Stimulated activated naive CD8-positive, alpha-beta T cell treated with anti-CD3 and anti-CD28 coated beads, Interleukin-15, Interleukin-2, amounts not matched to agents 100 U/mL and 50 U/mL, for 24 hours (primary cell): ENCODE measurements at places on chromosomes 6 and 20.

GRCh38 chr20:40648210-40649072 lies 40.6 kb downstream of the MAFB start:
- no peak for DNase-seq

DNA sequence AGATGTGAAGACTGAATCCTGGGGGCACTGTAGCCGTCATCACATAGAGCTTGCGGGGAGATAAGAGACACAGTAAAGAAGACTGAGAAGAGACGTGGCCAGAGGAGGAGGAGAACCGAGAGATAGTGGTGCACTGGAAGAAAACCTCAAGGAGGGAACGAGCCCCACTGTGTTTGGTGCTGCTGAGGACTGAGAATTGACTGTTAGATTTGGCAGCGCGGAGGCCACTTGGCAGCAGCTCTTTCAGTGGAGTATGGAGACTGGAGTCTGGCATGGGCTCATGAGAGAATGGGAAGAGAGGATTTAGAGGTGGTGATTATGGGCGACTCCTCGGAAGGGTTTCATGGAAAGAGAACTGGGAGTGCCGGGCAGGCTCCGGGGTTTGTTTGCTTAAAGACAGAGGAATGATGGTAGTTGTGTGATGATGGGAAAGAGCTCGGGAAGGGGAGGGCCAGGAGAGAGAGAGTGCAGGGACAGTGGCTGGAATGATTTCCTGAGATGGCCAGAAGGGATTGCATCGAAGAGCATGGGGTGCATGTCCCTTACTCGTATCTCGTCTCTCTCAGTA lies 18.0 kb downstream of the CDYL start:
- no peak for DNase-seq

DNA sequence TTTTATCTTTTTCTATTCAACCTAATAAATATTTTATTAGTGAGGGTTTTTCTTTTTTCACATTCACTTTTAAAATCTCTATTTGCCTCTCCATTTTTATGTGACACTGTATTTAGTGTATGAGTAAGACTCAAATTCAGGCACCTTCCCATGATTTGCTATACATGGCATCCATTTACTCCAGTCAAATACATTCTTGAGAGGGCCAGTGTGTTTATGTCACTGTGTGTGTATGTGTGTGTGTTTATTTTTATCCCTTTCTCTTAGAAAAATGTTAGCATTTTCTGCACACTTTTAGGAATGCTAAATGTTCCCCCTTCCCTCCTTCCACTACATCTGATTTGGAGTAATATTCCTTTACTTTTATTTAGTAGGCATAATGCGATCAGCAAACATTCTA lies 290.0 kb downstream of the PACRG start:
- DNase-seq, result no peak

DNA sequence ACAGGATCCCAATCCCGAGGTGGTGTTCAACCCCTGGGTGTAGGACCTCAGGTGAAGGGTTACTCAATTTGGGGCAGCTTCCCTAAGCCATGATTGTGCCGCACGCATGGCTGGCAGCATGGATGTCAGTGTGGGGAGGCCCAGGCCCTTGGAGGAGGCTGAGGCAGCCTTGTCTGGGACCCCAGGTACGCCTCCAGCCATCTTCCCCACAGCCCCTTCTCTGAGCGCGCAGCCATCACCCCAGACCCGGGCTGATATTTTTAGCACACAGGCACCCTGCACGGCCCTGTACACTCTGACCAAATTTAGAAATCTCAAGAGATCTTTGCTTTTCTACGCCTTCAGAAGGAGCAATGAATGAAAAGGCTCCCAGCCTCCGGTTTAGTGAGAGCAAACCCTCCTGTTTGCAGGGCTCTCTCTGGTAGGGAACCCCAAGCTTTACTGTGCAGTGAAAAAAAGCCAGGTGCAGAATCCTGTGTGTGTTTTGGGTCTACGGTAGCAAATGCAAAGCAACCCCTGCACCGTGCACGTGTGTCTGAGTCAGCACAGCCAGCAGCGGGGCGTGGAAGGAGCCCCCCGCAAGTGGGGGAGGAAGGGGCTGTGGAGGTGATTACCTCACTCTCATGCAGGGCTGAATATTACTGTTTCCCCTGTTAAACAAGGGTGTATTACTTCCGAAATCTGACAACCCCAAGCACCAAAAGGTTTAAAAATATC lies 44.3 kb downstream of the CTCFL start:
- DNase-seq, result peak; percentile 46

GRCh38 chr6:21692721-21693120 lies 99.2 kb downstream of the SOX4 start:
- no peak for DNase-seq

- DNase-seq, result no peak
Measured at GRCh38 chr20:18728870-18729224, 84.7 kb upstream of the SCP2D1 start.

- peak; percentile 8 for DNase-seq
Measured at GRCh38 chr20:4227085-4227821, 211.9 kb upstream of the RNF24 start.

DNA sequence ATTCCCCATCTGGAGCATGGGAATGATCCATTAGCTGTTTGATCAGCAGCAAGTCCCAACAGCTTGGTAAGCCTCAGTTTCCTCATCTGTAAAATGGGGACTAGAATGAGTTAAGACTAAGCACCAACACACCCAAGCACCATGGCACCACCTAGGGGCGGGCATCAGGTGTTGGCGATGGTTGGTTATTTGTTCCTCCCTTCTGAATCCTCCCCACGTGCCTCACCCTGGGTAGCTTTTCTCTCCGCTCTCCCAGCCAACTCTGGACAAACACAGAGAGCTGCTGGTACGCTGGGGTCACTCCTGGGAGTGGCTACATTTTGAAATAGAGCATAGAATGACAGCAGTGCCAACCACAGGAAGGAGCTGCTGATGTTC lies 13.3 kb upstream of the ITPR3 start:
- DNase-seq, result peak; percentile 50

DNA sequence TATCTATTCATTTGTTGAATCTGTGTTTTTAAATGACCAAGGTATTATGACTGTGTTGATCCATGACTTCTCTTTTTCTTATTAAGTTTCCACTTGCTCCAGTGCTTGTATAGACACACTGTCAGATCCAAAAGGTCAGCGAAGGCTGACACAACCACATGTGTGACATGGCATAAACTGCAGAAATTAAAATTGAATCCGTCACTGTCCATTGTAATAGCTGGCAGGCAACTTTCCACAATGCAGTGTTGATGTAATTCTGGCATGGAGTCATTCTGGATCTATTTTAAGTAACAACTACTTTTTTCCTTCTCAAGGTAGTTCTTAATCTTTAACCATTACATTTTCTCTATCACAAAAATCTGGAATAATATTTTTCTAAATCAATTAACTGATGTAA lies 145.3 kb downstream of the AIG1 start:
- no peak for DNase-seq

DNA sequence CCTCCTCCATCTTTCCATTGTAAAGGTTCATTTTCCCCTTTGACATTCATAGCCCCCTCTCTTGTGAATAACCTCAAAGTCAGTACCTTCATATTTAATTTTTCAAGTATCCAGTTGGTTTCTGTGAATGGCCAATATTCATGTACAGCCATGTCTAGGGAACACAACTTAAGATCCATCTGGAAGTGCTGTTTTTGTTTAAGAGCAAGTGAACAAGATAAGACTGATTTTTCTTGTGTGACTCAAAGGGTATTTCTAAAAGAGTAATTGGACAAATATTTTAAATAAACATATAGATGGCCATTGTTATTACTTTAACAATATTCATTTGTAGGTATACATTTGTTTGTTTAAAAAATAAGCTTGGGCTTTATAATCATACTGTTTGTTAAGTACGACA lies 92.9 kb downstream of the RTN4IP1 start:
- DNase-seq, result no peak

GRCh38 chr20:8505476-8506200 lies 373.6 kb downstream of the PLCB1 start:
- DNase-seq, result no peak

- DNase-seq, result no peak
Measured at GRCh38 chr6:113411011-113411410, 446.1 kb upstream of the MARCKS start.

DNA sequence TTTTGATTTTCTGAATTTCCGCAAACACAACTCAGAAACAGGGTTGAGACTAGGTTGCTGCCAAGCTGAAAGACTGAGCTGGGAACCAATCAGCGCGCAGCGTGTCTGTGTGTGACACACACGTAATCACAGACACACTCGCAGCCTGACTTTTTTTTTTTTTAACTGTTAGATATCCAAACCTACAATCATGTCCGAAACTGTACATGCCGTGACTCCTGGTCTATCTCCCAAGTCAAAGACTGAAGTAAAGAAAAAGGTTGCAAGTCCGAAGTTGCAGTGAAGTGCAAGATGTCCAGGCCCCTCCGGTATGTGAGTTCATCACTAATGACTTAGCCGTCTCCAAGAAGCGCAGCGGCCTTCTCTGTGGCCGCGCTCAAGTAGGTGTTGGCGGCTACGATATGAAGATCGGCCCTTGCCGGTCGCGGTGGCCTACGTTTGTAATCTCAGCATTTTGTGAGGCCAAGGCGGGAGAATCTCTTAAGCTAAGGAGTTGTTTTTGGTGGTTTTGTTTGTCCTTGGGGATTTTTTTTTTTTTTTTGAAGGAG lies 108.2 kb downstream of the HFE start:
- DNase-seq, result peak; percentile 77

- no peak for DNase-seq
Measured at GRCh38 chr20:36998652-36999051, 47.1 kb upstream of the SAMHD1 start.

DNA sequence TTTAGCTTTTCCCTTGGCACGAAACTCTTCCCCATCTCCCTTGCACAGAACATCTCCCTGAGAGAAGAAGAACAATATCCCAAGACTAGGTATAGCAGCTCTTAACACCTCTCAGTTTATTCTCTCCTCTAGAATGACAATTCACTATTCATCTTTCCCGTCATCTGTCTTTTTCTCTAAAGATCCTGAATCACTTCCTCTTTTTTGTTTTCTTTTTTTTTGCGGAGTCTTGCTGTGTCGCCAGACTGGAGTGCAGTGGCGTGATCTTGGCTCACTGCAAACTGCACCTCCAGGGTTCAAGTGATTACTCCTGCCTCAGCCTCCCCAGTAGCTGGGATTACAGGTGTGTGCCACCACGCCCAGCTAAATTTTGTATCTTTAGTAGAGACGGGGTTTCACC lies 574.4 kb upstream of the MAP3K7 start:
- DNase-seq, result no peak

DNA sequence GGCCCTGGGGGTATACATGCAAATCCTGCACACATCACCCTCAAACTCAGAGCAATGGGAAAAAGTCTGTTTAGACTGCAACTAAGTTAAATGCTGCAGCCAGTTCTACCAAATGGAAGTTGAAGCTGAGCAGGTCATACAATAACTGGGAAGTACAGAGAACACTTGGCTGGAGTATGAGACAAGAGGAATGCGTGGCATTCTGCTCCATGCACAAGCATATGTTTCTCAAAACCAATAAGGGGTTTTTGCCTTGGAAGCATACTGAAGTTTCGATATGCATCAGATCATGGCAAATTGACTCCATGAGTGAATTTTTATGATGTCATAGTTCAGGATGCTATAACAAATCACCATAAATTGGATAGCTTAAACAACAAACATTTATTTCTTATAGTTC lies 193.8 kb downstream of the COL12A1 start:
- no peak for DNase-seq

DNA sequence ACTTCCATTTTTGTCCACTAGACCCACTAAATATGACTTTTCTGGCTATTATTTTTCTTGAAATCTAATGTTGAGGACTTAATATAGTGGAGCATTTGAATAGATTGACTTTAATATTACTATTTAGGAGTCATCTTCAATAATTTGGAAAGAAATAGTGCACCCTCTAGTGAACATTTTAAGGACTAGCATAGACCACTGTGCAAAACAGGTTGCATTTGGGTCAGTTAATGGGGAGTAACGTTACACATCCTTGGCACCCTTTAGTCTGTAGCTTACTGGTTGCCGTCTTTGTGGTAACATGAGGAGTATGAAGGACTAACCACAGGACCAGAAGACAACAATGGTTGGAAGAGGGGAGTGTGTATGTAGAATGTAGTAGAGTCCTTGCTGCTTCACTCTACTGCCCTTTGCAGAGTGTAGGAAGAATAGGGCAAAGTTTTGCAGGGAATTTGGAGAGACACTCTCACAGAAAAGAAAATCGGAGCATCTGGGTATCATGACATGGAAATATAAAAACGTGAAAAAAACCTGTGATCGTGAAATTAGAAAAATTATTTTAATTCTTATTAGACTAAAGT lies 25.2 kb downstream of the RFPL4B start:
- no peak for DNase-seq

DNA sequence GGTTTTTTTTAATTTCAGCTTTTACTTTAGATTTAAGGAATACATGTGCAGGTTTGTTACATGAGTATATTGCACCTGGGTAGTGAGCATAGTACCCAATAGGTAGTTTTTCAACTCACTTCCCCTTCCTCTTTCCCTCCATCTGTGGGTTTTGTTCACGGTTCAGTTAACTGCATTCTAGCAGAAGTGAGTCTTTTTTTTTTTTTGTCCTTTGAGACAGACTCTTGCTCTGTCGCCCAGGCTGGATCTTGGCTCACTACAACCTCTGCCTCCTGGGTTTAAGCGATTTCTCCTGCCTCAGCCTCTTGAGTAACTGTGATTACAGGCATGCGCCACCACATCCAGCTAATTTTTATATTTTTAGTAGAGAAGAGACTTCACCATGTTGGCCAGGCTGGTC lies 8.7 kb downstream of the UBR2 start:
- no peak for DNase-seq

DNA sequence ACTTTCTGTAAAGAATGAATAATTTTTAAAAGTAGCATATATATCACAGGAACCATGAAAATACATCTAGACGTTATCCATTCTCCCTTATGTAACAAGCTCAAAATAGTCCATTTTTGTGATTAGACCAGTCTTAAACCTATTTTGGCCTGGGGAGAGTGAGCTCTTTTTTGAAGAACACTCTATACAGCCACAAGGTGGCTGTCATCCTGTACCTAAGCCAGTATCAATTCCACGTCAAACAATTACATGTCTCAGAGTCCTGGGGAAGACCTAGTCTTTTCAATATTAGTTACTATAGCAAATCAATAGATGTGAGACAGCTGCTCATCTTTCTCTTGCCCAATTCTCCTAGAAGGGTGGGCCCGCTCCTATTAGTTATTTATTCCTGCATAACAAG lies 28.4 kb downstream of the FBXO5 start:
- DNase-seq, result no peak

DNA sequence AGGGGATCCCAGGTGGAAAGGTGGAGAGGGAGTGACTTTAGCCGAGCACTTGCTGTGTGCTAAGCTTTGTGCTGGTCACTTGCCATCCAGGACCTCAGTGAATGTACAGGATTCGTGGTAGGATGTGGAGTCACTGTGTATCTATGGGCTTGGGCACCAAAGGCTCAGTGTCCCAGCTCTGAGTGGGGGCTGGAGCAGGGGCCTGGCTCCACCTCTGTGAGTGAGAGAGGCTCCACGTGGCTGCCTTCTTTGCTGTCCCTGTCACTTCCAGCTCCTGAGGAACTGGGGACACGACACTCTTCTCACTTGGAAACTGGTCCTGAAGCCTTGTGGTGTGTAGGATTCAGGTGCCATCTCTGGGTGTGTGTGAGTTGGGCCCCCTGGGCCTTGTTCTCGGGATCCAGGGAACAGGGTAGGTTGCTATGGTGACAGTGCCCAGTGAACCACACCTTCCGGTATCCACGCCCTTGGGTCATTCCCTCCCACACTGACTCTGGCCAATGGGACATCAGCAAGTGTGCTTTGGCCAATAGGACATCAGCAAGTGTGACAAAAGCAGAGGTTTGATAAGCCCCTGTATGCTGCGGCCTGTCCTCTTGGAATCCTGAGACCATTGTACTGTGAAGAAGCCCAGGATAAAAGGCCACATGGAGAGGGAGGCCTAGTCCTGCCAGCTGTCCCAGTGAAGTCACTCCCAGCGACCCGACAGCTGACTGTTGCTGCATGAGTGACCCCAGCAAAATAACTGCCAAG lies 87.7 kb downstream of the CDH22 start:
- DNase-seq, result no peak
